ENCODE measurements at places on chromosomes 3 and 15.
A peak's percentile ranks its signal among the peaks of the same experiment; 100 is the strongest.

GRCh38 chr3:58324391-58325390, 8.0 kb upstream of the PXK start:
- DNase-seq, result no peak

DNA sequence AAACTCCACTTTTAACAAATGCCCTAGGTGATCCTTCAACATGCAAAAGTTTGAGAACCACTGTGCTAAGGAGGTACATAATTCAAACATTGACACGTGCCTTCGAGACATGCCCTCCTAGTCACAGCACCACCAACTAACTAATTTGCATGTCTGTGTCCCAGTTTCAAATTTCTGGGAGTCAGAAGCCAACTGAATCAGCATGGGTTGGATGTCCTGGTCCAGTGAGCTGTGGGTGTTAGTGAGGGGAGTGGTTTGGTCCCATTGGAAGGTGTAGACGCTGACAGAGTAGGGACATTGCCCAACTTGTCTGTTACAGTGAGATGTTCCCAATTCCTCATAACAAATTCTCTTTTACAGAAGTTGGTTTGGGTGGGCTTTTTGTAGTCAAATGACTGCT, 67.3 kb upstream of the ADPGK start:
- no peak for DNase-seq

- peak; percentile 4 for DNase-seq
These were observed 618.3 kb upstream of the AGTR1 start for GRCh38 chr3:148079370-148079769.

DNA sequence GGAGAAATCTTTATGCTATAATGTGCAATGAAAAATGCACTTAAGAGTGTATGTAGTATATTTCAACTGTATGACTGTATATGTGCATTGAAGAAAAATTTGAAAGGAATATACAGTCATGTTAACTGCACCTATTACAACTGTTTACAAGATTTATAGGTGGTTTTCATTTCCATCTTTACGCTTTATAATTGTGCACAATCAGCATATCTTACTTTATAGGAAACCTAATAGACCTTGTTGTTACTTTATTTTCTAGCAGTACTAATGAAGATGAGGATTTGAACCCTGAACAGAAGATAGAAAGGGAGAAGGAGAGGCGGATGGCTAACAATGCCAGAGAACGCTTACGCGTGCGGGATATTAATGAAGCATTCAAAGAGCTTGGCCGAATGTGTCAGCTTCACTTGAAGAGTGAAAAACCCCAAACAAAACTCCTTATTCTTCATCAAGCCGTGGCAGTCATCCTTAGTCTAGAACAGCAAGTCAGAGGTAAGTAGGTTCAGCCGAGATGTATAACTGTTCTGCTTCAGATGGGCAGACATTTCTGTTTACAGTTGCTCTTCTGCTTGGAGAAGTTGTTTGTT, 103.4 kb upstream of the CGNL1 start:
- DNase-seq, result no peak

- no peak for DNase-seq
These were observed 189.1 kb downstream of the ANXA2 start for GRCh38 chr15:60208709-60209108.
